ENCODE measurements at places on chromosomes 7 and 10.

DNA sequence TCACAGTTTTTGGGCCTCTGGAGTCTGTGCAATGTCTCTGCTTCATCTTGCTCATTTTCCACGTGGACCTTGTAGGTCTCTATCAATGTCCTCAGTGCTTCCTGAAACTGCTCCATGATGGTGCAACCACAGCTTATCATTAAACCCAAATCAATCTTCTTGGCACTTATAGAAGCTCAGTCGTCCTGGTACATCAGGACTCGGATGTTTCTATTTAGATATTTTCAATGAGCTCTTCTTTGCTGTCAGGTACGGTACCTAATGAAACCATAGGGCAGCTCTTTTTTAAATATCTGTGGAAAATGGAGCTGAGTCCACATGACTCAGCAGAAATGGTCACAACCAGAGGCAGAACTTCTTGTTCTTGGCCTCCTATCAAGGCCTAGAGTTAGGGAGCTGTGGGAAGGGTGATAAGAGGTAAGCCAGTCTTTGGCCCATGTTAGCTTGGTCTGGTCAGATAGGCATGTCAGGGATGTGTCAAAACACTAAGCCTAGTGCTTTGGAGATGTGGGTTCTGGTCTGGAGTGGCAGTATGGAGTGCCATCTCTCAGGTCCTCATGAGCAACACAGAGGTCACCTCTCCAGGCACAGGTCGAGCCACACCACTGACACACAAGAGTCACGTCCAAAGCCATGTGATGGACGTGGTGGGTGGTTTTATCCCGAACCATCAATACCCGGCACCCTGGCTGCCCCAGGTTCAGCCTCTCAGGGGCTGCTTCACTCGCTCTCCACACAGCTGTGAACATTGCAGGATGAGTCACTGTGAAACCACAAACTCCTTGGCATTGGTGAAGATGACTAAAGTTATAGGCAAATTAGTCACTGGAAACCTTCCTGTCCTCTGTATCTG is 87.0 kb downstream of the TBXAS1 start:
- DNase-seq, result peak; percentile 30

- no peak for DNase-seq
Measured at GRCh38 chr7:77786741-77787140, 11.5 kb downstream of the TMEM60 start.

GRCh38 chr7:101223528-101223927 is 5.6 kb downstream of the ZNHIT1 start:
- DNase-seq, result no peak

DNA sequence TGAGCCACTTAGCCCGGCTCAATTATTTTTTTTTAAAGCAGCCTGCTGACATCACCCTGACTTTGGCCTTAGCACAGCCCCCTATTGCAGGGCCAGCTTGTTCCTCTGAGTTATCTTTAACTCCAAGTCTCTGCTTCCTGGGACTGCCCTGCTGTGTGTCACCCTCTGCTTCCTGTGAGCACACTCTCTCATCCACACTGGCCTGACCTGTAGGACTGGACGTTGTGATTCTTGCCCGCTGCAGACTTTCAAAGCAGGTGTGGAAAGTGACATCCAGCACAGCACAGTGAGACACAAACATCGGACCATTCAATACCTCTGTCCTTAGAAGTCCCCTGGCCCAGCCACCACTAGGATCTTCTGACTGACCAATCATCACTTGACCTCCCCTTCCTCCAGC is 26.4 kb upstream of the HSPA12A start:
- no peak for DNase-seq

DNA sequence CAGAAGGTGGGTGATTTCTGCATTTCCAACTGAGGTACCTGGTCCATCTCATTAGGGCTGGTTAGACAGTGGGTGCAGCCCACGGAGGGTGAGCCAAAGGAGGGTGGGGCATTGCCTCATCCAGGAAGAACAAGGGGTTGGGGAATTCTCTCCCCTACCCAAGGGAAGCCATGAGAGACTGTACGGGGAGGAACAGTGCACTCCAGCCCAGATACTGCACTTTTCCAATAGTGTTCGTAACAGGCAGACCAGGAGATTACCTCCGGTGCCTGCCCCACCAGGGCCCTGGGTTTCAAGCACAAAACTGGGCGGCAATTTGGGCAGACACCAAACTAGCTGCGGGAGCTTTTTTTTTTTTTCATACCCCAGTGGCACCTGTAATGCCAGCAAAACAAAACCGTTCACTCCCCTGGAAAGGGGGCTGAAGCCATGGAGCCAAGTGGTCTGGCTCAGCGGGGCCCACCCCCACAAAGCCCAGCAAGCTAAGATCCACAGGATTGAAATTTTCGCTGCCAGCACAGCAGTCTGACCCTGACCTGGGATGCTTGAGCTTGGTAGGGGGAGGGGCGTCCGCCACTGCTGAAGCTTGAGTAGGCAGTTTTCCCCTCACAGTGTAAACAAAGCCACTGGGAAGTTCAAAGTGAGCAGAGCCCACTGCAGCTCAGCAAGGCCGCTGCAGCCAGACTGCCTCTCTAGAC is 31.2 kb downstream of the ARMC10 start:
- no peak for DNase-seq

DNA sequence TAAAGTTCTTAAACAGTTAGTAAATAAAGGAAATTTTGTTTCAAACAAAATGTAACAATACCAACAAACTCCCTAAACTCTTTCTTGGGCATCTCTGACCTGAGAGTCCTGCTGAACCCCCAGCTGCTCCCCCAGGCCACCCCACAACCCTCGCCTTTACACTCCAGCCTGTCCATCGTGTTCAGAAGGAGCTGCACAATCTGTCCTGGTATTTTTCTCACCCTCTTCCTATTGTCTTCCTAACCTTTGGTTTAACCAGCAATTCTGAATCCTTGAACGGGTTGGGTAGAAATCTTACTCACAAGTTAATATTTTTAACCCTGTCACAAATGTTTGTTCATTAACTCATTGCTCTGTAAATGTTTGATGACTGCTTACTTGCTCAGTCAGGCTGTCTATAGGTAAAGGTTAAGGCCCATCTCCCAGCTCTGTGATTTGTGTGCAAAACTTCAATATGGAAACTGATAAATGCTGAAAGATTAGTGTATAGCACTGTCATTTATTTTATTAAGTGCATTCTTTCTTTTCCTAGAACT is 16.8 kb downstream of the SFRP4 start:
- DNase-seq, result no peak

DNA sequence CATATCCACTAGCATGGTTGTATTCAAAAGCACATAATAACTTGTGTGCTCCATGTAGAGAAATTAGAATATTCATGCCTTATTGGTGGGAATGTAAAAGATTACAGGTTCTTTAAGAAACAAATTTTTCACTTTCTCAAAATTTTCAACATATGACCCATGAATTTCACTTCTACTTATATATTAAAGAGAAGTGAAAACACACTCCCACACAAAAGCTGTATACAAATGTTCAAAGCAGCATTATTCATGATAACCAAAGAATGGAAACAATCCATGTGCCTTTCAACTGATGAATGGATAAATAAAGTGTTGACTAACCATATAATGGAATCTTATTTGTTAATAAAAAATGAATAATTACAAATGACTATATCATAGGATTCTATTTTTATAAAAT is 694.5 kb upstream of the PCDH15 start:
- no peak for DNase-seq

DNA sequence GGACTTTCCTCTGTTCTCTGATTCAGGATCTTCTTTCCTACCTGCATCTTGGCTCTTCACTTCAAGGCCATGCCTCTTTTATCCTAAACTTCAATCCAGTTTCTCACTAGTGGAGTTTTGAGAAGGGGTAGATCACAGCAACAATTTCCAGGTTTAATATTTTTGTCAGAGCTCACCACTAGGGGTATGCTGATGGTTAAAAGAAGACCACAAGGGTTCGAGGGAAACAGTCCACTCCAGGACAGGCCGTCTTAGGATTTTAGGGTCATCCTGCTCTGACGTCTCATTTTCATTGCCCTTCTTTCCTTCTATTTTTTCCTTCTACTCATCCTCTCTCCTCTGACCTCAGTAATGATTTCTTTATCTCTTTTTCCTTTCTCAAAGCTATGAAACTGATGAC is 11.3 kb downstream of the STAG3 start:
- no peak for DNase-seq

DNA sequence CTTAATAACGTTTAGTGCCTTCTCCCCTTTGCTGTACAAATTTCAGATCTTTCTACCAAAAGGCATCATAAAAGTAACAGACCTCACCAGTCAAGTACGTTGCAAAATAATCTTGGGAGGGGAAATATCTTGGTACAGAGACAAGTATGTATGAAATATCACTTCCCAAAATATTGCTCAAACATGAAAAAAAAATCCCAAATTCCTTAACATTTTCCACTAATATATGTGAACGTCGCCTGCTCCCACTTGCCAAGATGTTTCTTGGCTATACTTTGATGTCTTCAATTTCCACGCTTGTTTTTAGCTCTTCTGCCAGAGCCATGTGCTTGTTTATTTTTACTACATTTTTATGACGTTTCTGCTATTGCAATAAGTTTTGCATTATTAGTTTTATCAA is 223.5 kb downstream of the PLXNA4 start:
- no peak for DNase-seq

- DNase-seq, result no peak
Measured at GRCh38 chr10:131207176-131207575, 104.3 kb downstream of the TCERG1L start.

- DNase-seq, result no peak
Measured at GRCh38 chr10:26064106-26064505, 130.1 kb downstream of the MYO3A start.

DNA sequence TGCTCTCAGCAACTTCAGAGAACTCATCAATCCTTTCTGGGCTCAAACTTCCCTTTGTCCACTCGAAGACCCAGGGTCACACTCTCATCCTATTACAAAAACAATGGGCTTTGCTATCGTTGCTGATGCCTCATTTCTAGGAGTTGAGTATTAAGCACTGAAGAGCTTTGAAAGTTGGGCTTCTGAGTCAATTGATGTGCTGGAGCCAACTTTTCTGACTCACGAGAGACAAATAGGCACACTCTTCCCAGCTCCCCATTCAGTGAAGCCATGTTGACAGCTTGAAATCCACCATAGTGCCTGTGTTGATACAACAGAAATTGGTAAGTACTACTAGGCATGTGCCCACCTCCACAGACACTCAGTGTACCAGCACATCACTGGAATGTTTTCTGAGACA is 97.5 kb upstream of the PRSS58 start:
- no peak for DNase-seq

DNA sequence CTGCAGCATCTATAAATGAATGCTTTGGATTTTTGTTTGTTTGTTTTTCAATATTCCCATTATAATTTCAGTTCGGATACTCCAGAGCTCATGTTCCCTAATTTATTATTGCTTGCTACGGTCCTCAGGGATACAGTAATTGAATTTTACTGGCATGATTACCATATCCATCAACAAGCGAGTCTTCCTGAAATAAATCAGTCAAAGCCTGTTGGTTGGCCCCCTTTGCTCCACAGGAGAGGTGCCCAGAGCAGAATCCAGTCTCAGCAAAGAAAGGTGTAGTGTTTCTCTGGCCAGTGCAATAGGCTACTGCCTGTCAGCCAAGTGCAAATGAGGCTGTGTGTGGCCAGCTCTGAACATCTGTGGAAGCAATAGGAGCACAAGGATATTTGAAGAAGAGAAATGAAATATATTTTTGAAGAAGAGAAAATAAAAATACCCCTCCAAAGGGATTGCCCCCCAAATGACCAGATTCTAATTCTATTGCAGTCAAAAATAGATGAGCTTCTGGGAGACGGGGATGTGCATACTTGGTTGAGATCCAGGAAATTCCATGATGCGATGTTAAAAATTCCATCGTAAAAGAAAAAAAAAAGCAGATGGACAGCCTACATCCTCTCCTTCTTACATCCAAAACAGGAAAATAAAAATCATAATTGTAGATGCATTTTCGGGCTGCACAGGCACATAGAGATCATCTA is 18.1 kb downstream of the TRIL start:
- no peak for DNase-seq

- no peak for DNase-seq
Measured at GRCh38 chr7:92723943-92724342, 112.4 kb downstream of the CDK6 start.

- DNase-seq, result no peak
Measured at GRCh38 chr10:14820010-14820774, 17.6 kb downstream of the CDNF start.

GRCh38 chr10:123991611-123992570 is 100.3 kb upstream of the CPXM2 start:
- no peak for DNase-seq

GRCh38 chr10:30594077-30594476 is 35.5 kb downstream of the LYZL2 start:
- no peak for DNase-seq

- no peak for DNase-seq
Measured at GRCh38 chr10:36489181-36489580, 636.2 kb upstream of the ANKRD30A start.

DNA sequence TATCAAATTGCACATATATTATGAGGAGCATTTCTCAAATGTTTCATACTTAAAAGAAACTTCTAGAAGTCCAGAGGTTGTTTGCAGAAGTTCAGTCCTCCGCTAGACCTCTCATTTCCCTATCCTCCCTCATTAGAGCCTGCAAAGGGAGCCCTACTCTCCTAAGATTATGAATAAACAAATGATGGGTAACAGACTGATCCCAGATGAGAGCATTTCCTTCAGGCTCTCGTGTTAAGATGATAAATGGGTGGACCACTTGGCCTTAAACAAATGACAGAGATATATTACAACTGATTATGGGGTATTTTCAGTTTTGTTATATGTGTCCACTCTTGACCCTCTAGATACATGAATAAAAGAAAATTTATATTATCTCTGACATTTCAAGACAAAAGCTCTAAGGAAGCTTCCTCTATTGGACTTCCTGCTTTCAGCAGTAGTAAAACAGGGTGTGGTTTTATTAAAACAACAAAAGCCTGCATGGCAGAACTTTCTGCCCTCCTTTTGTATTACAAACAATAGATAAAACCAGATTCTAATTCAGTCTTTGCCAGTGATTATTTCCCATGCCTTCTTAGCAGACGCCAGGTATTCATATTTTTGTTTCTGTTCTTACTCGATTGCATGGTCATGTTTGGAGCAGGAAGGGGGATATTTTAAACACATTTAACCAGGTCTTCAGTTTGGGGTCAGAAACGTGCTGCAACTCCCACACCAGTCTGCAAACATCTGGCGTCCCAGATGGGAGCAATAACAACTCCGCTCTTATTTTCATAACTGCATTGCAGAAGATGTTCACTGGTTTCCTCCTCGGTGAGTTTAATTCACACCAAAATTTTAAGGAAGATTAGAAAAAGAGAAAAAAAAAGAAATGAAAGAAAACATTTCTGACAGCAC is 52.4 kb upstream of the FAM204A start:
- DNase-seq, result no peak

GRCh38 chr10:80137920-80138319 is 5.4 kb downstream of the PLAC9 start:
- no peak for DNase-seq

DNA sequence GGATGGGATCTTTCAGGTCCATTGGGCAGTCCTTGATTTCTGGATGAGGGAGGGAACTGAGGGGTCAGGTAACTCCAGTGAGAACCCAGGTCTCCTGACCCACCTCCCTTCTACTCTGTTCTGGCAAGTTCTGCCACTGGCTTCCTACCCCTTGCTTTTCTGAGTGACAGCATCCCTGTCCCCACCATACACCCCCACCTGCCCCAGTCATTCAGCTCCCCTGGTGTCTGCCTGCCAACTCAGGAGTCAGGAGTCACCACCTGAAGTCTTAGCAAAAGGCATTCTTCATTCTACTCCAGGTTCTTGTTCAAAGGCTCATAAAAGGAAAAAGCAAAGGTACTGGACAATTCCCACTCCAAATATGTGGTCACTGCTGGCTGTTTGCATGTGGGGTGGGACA is 26.6 kb downstream of the CDHR3 start:
- no peak for DNase-seq

Data from stimulated activated CD8-positive, alpha-beta memory T cell treated with anti-CD3 and anti-CD28 coated beads, Interleukin-4, amount 100 ng/mL, for 1 hour (primary cell).